ENCODE measurements at places on chromosomes 11 and 22.

DNA sequence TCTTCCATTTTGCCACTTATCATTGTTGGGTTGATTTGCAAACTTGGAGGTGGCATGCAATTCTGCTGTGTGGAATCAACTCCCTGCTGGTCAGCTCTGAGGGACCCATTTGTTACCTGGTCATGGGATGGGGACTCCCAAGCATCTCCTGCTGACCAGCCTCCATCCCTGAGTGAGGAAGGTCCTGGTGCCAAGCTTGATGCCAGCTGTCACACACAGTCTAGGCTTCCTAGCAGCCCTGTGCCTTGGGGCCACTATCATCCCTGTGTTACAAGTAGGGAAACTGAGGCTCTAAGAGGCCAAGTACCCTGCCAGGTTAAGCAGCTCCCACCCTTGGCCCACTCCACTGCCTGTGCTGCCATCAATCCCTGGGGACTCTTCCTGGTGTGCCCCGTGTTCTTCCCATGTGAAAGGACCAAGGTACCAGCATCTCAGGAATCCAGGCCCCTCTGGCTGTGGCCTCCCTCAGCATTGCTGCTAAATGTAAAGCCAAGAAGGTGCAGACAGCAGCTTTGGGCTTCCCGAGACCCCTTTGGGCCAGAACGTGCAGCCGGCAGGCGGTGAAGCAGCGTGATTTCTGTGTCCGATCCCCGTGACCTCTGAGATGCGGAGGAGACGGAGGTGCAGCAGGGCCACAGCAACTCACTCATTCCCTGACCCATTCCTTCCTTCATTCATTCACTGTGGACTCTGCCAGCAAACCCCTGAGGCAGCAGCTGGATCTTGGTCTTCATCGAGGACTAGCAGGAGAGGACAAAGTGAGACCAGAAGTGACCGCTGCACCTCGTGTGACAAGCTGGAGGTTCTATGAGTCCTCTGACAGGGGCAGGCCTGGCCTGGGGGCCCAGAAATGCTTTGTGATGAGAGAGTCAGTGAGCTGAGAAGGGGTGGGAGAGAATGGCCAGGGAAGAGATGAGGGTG lies 49.7 kb downstream of the MYEOV start:
- DNase-seq, result no peak

- no peak for DNase-seq
These were observed 62.1 kb downstream of the C22orf31 start for GRCh38 chr22:28999510-28999909.

GRCh38 chr11:134565343-134565891 lies 153.4 kb upstream of the B3GAT1 start:
- DNase-seq, result no peak

- DNase-seq, result no peak
These were observed 12.7 kb upstream of the RGL4 start for GRCh38 chr22:23678133-23678532.

DNA sequence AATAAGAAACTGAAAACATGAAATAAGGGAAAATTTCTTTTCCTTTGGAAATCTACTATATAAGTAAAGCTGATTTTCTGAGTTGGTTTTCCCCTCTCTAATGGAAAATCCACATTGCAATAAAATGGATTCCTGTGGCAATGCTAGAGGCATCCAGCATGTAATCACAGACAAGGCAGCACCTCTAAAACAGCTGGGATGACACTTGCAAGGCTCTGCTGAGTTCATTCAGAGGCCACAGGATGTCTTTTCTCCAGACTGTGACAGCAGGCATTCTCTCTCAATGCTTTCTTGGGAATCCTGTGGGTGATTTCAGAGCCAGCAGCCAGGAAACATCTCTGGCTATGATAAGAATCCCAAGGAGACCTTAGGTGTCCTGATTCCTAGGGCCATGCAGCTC lies 201.3 kb upstream of the BLID start:
- no peak for DNase-seq

DNA sequence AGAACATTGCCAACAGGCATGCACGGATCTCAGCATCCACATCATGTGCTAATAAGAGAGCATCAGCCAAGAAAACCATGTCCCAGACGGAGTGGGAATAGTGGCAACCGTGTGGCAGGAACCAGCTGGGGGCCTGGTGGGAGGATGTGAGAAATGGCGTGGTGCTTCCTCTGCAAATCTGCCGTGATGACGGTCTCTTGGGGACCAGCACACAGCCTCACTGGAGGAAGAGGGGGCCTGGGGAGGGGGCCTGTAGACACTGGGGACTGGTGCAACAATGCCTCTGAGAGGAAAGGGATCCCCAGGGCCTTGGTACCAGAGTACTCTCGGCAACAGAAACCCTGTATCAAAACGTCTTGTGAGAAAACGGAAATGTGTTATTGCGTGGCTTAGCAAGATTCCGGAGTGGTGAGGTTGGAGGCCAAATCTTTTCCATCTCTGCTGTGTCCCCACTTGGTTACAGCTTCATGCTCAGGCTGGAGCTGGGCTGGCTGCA lies 154.3 kb upstream of the TBCEL start:
- DNase-seq, result no peak

DNA sequence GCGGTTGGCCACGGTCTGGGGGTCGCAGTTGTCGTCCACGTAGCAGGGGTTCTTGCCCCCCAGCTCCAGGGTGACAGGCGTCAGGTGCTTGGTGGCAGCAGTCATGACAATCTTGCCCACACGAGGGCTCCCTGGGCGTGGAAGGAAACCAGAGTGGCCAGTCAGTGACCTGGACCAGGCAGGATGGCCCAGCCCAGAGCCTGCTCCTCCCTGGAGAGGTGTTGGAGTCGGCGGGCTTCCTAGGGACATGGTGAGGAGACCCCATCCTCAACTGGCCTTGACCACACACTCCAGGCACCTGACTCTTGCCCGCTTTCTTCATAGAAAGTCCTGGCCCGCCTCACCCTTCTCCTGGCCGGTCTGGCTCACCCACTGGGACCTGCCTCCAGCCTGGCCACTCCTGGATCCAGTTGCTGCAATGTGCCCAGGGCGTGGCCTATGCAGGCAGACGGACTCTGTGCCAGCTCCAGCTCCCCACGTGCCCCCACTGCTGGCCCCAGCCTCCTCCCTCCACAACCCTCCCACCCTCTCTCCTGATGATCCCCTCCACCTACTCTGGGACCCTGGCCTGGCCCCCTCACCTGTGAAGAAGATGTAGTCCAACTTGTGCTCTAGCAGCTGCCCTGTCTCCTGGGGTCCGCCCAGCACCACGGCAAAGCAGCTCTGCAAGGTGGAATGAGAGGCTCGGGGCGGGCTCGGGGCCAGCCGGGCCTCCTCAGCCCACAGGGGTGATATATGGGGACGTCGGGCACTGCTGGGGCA lies 8.7 kb downstream of the ALDH3B2 start:
- DNase-seq, result no peak

- no peak for DNase-seq
These were observed 20.1 kb downstream of the RSF1 start for GRCh38 chr11:77800449-77800848.

DNA sequence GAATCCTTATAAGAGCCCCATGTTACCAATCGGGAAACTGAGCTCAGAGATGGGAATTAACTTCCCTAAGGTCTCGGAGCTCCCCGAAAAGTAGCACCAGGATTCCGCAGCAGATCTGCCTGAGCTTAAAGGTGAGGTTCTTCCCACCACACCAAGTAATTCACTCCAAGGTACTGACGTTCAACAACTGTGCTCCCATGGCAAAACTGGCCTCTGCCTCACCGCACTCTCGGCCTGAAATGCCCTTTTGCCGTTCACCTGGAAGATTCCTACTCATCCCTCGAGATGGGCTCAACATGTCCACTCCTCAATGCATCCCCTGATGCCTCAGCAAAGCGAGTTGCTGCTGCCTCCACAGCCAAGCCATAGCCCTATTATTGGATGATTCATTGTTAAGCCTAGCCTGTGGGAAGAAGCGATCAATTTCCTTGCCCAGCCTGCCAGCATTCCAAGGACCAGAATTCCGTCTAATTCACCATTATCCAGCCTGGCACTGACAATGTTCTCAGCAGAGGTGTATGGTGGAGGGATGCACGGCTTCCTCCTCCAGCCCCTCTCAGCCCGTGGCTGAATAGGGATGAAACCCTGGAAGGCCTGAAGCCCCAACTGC lies 4.2 kb downstream of the PLAAT3 start:
- no peak for DNase-seq

DNA sequence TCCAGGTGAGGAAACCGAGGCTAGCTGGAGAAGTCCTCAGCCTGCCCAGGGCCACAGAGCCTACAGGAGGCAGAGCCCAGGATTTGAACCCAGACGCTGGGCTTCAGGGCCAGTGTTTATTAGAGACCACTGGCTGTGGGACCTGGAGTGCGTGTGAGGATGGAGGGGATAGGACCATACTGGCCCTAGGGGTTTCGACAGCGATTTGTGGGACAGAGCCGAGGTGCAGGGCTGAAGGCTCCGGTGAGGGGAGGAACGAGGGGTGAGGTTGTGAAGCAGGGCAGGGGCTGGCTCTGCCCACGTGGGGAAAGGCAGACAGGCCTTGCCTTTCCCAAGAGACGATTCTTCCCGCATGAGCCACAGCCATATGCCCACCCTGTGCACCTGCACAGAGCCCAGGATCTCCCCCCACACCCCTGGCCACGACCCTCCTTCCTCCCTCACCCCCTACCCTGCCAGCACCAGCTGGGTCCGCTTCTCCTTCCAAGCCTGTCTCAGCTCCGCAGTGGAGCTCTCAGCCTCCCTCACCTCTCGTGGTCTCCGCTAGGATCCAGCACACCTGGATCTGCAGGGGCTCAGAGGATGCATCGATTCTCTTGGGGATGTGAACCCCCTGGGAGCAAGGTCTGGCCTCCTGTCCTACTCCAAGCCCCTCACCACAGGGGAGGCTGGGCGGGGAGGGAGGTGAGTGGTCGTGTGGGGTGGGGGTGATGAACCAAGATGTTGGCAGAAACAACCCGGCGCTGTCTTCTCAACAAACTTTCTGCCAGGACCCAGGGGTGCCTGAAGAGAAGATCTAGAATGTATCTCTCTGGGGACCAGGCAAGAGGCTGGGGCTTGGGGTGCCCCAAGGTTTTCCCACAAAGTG lies 58.4 kb downstream of the RTL6 start:
- no peak for DNase-seq

DNA sequence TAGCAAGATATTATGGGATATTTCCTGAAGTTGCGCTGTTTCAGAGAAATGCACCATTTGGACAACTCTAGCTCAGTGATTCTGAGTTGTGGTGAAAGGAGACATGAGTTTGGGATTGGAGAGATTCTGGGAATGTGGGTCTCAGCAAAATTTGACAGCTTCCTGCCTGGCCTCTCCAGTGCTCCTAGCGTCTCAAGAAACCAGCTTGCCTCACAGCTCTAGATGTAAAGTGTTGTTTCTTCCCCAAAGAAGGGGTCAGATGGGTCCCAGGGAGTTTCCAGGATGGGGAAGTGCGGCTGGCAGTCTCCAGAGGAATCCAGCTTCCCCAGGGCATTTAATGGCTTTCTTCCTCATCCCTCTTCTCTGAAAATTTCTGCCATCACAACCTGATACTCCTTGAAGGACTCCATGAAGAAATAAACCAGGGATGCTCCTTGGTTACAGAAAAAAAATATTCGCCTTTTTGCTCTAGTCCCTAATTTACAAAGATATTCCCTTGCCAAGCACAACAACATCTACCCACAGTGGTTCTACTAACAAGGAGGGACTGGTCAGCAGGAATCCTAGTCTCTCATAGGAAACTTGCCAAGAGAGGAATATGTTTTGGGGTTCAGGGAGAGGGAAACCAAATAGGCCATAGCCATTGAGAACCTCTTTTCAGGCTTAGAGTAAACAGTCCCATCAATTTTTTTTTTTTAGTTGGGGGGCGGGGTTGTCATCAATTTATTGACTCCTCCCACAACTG lies 185.4 kb upstream of the E2F8 start:
- no peak for DNase-seq

GRCh38 chr22:42300259-42301076 lies 30.0 kb upstream of the TCF20 start:
- no peak for DNase-seq

GRCh38 chr22:40397396-40397795 lies 27.0 kb downstream of the SGSM3 start:
- no peak for DNase-seq

DNA sequence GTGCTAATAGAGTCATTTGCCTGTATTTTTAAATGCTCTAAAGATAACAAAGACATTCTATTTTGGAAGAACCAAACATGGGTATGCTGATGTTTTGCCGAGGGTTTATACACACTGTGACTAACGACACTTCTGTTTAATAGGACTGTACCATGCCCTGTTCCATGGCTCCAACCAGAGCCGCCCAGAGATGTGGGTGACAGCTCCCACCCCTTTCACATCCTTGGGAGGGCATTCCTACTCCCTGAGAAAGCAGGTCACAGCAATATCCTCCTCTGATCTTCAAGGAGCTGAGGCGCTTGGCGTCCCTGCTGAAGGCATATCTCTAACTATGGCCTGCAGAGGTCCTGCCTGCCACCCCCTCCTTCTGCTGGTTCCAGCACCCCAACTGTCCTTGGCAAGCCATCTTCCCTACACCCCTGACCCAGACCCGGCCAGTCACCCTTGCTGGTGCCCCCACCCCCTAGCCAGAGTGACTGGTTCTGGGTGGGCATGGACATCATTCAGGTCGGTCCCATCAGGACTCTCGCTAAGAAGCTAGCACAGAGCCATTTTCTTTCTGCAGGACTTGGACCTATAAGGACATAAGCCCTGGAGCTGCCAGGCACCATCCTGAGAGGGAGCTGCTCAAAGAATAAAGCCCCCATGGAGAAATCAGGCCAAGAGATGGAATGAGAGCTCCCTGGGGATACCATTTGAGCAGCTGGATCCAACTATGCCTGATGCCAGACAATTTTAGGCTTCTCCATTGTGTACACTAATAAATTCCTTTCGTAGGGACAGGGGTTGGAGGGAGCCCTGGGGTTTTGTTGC lies 381.3 kb downstream of the CTTN start:
- no peak for DNase-seq

- no peak for DNase-seq
These were observed 127.7 kb downstream of the MN1 start for GRCh38 chr22:27673839-27674238.

GRCh38 chr11:45901626-45902025 lies 5.4 kb downstream of the FREY1 start:
- no peak for DNase-seq

- DNase-seq, result no peak
These were observed 3.6 kb upstream of the VPS37C start for GRCh38 chr11:61164606-61165424.

GRCh38 chr11:9574622-9575259 lies 1.3 kb downstream of the WEE1 start:
- no peak for DNase-seq

DNA sequence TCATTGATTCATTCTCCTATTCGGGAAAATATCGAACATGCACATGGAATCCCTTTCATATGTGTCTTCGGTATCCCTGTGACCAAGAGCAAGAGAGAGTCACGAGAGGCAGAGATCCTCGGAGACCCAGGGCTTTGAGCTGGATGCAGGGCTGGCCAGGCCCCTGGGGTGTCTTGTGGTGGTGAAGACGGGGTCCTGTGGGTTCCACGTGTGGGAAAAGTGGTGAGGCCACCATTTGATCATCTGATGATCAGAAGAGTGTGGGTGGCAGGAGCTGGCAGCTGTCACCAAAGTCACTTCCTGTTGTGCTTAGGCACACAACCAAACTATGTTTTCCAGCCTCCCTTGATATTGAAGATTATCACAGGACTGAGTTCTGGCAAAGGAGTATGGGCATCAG lies 94.0 kb downstream of the BRD1 start:
- DNase-seq, result no peak
